A549 (cell line): ENCODE measurements at places on chromosomes 16 and 17.
A peak's percentile ranks its signal among the peaks of the same experiment; 100 is the strongest.

GRCh38 chr16:12062343-12063003, 85.9 kb downstream of the SNX29 start:
- no peak for DNase-seq

- no peak for DNase-seq
Observed at GRCh38 chr17:6388416-6388815, 46.5 kb downstream of the AIPL1 start.

- no peak for DNase-seq
Observed at GRCh38 chr17:45022655-45023339, 28.6 kb downstream of the DCAKD start.

DNA sequence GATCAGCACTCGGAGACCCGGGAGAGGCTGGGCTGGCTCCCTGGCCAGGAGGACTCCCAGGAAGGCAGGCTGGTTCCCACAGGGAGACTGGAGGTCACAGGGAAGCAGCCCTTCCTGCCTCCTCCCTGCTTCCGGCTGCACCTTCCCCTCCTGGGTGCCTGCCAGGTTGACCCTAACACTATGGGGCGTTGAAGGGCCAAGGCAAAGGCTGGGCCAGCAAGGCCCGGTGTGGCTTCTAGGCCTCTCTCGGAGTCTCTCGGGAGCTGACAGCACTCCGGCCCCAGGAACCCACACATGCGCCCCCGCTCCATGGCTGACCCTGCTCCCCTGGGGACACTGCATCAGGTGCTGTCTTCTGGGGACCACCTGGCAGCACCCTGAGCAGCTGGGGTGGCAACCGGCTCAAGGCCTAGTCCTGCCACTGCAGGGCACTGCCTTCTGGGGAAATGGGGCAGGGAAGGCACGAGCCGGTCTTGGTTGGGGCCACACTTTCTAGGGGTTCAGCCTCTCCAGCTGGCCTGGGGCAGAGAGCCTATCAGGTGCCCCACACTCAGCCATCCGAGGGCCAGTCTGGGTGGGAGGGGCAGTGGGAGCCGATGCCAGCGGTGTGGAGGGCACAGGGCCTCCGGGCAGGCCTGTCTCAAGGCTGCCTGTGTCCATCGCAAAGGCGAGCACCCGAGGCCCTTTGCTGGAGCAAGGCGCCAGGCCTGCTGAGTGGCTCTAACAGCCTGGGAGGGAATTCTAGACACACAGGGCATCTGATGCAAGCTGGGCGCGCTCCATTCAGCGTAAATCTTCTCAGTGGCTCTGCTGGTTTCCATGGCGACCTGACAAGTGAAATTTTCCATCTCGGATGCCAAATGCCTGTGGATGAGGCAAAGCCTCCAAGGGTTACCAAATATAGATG, 5.6 kb upstream of the MTSS2 start:
- no peak for DNase-seq

- DNase-seq: peak; percentile 95
Observed at GRCh38 chr16:4313563-4314531, 2.0 kb upstream of the GLIS2 start.

- no peak for DNase-seq
Observed at GRCh38 chr16:72814226-72814625, 233.7 kb downstream of the ZFHX3 start.

GRCh38 chr17:17900615-17901520, 64.1 kb upstream of the SREBF1 start:
- peak; percentile 83 for DNase-seq

- DNase-seq: no peak
Observed at GRCh38 chr17:37124821-37125173, 176.0 kb downstream of the AATF start.

GRCh38 chr16:85579191-85579590, 33.9 kb upstream of the GSE1 start:
- DNase-seq: no peak

- no peak for DNase-seq
Observed at GRCh38 chr17:46859996-46860395, 8.6 kb downstream of the WNT9B start.

DNA sequence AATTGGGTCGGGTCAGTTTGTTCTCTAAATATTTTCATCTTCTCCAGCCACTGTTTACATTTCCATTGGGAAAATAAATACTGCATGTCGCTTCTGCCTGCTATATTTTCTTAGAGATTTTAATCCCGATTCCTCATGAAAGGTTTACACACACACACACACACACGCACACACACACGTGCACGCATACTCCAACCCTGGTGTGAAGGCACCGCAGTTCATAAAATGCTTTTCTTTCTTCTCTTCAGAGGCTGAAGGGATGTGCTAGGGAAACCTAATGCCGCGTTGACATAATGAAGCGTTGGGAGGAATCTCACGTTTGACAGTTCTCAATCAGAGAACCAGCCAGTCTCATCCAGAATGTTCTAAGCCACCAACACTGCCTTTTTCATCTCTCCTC, 222.9 kb upstream of the IRX3 start:
- DNase-seq: no peak

DNA sequence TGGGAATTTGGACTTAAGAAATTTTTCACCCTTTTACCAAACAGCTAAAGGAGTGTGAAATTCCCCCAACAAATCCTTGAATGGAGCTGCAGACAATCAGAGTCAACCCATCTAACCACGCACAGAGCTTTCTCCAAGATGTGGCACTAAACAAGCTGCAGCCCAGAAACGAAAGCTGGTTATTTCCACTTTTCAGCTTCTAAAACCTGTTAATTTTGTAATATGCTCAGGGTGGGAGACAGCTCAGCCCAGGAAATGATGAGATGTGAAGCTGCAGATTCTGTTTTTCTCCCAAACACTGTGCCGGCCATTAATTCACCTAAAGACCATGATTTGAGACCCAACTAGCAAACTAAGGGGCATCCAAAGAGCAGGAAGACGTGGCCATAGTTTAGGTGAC, 33.2 kb upstream of the ABR start:
- no peak for DNase-seq

DNA sequence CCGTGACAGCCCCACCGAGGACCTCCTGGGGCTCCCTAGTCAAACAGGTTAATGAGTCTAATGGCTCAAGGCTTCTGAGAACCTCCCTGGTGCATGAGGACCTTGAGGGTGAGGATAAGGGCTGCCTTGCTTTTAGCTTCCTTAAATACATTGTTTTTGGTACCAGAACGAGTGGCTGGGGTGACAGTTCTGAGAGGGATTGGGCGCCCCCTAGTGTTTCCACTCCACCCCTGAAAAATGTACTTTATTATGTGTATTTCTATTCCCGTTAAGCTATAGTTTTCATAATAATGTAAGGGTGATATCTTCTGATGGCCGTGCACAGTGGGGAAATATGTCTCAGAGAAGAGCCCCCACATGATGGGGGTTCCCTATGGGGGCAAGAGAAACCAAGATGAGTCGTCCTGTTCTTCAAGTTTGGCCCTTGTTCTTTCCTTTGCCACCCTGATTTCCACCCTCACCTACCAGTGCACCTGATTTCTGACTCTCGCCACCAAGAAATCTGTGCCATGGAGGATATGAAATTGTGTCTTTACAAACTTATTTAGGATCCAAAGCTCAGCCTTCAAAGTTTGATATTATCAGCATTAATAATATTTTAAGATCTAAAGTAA, 14.5 kb upstream of the VWA3A start:
- peak; percentile 50 for DNase-seq

DNA sequence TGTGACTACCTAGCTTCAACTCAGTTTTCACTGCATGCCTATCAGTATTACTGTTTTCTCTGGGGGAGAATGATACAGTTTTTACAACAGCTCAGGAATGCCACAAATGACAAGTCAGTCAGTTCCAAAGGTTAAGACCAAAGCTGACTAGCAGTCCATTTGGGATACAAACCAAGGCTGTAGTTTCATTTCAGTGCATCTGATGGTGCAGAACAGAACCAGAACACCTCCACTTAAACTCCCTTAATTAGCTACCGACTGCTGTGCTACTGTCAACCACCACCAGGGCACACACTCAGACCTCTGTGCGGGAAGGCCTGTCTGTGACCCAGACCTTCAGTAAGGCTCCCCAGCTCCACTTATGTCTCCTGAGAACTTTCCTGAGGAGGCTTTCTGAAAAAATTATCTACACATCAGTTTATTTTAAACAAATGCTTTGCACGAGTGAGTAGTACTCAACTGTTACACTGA, 20.4 kb downstream of the NFE2L1 start:
- peak; percentile 76 for DNase-seq

DNA sequence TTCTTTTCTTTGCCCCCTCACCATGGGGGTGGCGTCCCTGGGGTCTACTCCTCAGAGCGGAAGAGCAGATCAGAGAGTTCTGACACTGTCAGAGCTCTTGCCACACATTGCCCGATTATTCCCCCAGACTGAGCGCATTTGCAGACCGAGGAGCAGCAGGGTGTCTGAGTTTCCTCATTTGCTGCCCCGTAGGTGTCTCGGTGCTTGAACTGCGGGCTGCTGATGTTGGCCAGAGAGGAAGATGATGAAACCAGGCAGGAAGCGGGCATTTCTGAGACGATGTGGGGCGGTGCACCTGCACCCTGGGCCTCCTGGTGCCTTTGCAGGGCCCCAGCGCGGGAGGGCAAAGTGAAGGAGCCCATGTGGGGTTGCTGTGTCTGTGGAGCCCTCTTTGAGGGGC, 55.2 kb downstream of the ARSG start:
- DNase-seq: no peak

- DNase-seq: no peak
Observed at GRCh38 chr17:50347117-50347893, 1.4 kb downstream of the XYLT2 start.

DNA sequence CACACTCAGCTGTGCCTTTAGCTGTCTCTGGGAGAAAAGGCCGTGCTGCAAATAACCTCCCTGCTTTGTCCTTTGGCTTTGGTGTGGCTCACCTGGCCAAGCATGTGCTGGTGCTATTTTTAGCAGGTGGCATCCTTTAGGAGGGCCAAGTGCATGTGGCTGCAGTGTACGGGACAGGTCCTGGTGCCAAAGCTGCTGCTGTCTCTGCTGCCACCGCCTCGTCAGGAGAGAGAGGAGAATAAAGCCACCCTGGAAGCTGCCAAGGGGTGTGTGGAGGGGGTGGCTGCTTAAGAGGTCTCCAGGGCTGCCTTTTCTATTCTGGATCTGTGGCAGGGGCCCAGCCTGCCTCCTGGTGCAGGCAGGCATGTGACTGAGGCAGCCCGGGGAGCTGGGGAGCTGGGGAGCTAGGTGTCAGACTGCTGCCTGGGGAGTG, 6.2 kb downstream of the AKAP1 start:
- no peak for DNase-seq

GRCh38 chr17:10295728-10296343, 77.0 kb downstream of the MYH13 start:
- DNase-seq: peak; percentile 70

- no peak for DNase-seq
Observed at GRCh38 chr16:28617874-28618273, 8.0 kb upstream of the SULT1A1 start.

GRCh38 chr17:50184611-50185398, 16.6 kb downstream of the COL1A1 start:
- no peak for DNase-seq

GRCh38 chr16:70697594-70698170, 11.8 kb upstream of the MTSS2 start:
- DNase-seq: no peak

DNA sequence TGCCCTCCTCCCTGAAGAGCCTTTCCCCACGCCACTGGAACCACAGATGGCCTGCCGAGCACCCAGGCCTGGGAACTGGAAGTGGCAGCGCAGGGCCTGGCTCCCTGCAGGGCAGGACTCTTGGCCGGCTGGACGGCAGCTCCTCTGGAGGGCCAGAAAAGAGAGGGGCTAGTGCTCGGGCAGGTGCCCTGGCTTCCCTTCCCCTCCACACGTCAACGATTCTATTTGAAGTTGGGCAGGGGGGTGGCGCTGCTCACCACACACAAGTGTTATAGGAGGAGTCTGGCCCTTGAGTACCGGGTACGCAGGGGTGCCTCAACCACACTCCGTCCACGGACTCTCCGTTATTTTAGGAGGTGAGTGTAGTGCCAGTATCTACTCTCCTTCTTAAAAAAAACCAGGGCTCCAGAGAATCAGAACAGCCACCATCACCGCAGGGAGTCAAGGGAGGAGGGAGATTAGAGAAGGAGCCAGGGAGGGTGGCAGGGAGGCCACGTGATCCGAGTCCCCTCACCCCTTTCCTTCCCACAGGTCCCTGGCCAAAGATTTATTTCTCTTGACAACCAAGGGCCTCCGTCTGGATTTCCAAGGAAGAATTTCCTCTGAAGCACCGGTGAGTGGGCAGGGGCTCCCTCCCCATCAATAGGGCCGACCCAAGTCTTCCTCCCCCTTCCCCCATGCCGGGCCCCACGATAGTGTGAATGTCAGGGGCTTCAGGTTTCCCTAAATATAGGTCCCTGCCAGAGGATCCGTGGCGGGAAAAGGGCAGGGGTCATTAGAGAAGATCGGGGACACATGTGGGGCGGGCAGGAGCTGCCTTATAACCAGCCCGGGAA, 1.4 kb upstream of the ALDOA start:
- peak; percentile 79 for DNase-seq
